OCI-M1 (cell line): ENCODE measurements at places on chromosomes 4 and X.
A peak's percentile ranks its signal among the peaks of the same experiment; 100 is the strongest.

- no peak for DNase-seq
Measured at GRCh38 chr4:152575533-152575932, 39.6 kb upstream of the FBXW7 start.

- peak; percentile 89 for DNase-seq
Measured at GRCh38 chr4:15653864-15654592, 1.1 kb downstream of the FBXL5 start.

GRCh38 chr4:102064747-102065442, 274.4 kb downstream of the BANK1 start:
- DNase-seq = no peak

DNA sequence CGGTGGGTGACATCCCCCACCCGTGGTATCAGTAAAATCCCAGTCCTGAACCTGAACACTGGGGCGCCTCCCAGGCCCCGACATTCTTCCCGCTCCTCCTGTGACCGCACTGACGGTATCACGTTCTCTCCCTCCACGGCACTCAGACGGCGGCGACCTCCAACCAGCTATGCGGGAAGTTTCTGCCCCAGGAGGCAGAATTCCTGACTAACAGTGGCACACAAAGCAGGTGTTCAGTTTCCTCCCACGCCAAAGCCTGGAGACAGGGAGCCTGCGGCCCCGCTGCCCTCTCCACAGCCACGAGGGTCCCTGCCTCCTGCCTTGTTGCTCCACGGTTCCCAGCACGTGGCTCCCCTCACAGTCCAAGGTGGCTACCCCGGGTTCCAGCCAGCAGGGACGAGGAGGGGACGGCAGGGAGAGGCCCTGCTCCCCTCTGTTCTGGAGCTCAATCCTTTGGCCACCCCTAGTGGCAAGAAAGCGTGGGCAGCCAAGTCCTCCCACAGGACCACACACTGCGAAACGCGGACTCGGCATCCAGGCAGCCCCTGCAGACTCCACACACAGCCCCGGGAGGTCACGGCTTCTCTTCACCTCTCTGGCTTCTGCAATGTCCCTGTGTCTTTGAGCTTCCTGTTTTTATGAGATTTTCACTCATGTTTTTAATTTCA, 15.2 kb downstream of the CTBP1 start:
- DNase-seq = no peak

DNA sequence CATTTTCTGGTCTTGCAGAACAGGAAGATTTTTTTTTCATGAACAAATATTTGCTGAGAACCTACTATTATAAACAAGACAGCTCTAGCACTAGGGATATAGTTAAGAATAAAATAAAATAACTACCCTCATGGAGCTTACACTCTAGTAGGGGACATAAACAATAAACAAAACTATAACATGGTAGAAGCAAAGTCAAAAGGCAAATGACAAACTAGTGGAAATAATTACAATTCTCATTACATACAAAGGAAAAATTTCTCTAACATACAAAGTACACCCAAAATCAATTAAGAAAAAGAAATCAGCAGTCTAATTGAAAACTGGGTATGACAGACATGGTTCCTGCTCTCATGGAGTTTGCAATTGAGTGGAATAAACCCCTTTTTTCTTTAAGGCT, 32.0 kb downstream of the VSIG4 start:
- DNase-seq = no peak

DNA sequence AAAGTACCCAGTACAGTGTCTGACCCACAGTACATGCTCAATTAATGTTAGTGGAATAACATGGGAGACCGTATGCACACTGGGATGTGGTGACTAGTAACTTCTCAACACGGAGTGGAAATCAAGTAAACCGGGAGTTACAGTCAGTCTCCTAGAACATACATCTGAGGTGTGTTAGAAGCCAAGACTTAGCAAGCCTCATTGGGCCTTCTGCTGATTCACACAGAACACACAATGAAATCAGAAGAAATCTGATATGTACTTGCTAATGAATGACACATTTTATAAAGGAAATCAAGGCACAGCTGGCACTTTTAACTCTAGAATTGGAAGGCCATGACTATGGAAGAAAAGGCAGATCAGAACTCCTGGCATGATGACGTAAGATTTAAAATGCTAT, 13.0 kb downstream of the TRAPPC2 start:
- no peak for DNase-seq

GRCh38 chr4:74394476-74395136, 29.7 kb downstream of the EREG start:
- DNase-seq = peak; percentile 83

- no peak for DNase-seq
Measured at GRCh38 chrX:110987292-110987691, 108.7 kb upstream of the PAK3 start.

- no peak for DNase-seq
Measured at GRCh38 chr4:55340266-55340665, 5.8 kb upstream of the SRD5A3 start.

DNA sequence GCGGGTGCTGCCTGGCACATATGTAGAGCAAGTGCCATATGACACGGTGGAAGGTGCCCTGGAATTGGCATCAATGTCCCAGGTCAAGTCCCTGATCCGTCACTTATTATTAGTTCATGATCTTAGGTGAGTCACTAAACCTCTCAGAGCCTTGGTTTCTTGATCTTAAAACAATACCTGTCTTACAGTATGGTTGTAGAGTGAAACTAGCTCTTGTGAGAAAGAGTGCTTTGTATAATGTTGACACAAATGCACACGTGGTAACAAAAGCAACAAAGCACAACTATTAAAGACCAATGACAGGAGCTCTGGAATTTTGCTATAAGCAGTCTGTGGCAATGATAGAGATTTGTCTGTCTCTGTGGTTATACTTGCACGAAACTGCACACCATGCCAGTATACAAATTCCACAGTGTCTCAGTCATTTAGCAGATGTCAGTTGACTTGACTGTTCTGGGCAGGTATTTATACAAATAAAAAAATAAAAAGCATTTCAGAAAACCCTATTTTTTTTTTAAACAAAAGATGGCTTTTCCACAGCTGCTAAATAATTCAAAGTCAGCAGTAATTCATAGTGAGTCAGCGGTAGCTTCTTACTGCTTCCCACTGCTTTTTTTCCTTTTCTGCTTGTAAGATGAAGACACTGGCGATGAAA, 19.7 kb upstream of the ACSL1 start:
- no peak for DNase-seq
